ENCODE measurements at places on chromosomes 11 and 22. TPM values are rescaled to one million over a fixed set of nuclear protein-coding genes. Genes with fewer than 3 reads are reported as not detected.

DNA sequence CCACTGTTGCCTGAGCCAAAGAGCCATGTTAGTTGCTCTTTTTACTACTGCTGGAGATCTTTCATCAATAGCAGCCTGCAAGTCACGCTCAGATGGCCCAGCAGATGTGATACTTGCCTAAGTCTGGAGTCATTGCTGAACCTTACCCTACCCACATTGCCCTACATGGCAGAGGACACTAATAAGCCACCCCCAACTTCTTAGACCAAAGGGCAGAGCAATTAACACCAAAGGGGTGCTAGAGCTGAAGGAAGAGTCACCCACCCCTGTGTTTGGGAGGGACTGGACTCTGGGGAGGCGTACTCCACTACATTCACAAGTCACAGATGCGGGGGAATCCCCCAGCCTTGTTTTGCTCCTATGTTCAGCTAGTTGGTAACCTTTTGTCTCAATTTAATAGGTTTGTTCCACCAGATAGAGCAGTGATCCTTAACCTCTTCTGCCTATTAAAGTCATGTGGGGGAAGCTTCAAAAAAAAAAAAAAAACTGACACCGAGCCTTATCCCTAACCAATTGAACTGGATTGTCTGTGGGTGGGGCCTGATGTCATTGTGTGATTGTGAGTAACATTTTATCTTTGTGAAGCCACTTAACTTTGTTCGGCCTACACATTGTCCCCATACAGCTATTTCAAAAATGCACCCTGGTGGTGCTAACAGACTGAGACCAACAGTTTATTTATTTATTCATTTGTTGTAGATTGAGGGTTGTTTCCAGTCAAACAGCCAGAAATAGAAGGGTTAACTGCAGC lies 13.1 kb downstream of the ADM start:
- no peak for DNase-seq

OR52I1 gene
- not detected for total RNA-seq

DNA sequence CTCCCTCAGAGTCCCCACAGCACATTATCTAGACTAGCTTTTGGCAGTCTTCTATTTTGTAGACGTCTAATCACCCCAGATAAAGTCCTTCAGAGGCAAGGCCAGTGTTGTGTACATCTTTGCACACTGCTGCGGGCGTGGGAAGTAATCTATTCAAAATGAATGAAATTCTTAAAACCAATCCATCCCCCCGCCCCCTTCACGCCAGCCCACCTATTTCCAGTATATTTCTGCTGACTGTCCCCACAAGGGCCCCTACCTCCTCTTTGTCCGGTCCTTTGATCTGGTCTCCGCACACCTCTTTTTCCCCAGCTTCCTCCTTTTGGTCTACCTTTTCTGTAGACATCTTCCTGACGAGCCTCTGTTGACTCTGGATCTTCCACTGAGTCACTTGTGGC lies 375 bp downstream of the BSCL2 start:
- DNase-seq: no peak

DNA sequence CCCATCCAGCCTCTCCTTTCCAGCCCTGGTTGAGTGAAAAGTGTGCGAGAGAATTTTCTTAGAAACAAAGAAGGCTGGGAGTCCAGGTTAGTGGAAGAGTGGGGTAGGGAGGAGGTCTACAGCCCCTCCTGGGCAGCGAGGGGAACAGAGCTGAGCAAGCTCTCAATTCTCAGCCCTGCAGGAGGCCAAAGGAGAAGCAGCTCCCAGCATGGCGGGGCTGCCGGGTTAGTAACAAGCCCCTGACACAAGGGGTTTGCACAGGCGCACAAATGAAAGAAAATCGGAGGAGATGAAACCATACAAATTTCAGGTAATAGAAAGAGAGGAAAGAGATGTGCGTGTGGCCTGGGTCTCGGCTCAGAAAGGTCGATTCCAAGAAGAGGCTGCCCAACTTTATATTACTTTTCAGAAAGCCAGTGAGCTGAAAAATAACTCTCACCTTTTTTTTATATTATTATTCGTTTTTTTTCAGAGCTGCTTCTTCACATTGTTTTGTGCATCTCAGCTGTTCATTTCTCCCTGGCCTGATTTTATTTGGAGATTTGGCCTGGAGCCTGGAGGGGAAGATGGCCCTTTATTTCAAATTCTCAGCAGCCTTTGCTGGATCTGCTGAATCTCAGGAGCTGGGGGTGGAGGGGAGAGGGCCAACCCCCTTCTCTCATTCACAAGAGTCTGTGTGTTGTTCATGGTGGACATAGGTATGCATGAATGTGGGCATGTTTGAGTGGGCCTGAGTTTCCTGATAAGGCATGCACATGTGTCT lies 583.2 kb downstream of the BUD13 start:
- no peak for DNase-seq

BAIAP2L2 gene
- total RNA-seq: 0.80 TPM

DNA sequence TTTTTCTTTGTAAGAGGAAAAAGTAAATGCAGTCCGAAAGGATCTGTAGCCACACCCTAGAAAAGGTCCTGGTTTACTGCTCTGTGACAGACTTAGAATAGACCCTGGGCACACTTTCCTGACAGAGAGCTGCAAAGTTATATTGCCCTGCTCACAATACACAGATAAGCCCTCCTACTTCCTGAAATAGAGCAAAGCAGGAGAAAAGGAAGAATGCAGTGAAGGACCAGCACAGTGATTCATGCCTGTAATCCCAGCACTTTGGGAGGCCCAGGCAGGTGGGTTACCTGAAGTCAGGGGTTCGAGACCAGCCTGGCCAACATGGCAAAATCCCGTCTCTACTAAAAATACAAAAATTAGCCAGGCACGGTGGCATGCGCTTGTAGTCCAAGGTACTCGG lies 2.2 kb downstream of the CYB561A3 start:
- DNase-seq: no peak

- DNase-seq: no peak
Observed at GRCh38 chr11:23496340-23496739, 636.1 kb upstream of the CCDC179 start.

GRCh38 chr11:85685125-85685819 lies 723 bp downstream of the CCDC89 start:
- no peak for DNase-seq

PKP3 gene
- 36.7 TPM for total RNA-seq

DNA sequence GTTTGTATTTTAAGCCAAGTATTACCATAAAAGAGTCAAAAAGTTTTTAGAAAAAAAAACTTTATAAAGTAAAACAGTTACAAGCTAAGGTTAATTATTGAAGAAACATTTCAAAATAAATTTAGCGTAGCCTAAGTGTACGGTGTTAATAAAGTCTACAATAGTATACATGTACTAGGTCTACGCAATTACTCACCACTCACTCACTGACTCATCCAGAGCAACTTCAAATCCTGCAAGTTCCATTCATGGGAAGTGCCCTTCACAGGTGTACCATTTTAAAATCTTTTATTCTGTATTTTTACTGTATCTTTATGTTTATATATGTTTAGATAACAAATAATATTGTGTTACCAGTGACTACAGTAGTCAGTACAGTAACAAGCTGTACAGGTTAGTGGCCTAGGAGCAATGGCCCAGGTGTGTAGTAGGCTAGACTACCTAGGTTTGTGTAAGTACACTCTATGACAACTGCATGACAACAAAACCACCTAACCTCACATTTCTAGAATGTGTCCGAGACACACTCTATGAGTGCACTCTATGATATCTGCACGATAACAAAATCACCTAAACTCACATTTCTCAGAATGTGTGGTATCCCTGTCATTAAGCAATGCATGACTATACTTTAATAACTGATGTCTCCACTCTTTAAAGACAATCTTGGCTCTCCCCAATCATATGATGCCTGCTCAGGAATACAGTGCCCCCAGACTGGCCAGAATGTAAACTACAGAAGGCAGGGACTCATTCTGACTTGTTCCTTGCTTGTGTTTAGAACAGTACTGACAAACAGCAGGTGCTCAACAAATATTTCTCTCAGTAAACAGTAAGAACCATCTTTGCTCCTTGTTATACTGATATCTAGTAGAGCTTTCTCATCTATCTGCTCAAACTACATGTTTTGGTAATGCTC lies 21.2 kb downstream of the KMT5B start:
- no peak for DNase-seq

DNA sequence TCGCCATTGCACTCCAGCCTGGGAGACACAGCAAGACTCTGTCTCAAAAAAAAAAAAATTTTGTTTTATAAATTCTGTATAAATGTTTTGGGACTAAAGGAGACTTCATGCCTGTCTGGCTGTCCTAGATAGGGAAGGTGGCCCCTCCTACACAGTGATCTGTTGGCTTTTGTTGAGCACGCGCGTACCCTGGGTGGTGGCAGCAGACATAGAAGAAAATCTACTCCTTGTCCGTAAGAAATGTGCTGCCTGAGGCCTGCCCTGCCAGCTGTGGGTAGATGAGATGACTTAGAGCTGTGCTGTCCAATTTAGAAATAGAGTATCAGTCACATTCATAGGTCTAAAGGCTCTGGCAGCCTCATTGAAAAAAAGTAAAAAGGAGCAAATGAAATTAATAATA lies 37.0 kb downstream of the AP2A2 start:
- DNase-seq: no peak

GRCh38 chr11:17005646-17006045 lies 8.6 kb downstream of the PLEKHA7 start:
- no peak for DNase-seq

P2RY2 gene
- 0.32 TPM for total RNA-seq

DNA sequence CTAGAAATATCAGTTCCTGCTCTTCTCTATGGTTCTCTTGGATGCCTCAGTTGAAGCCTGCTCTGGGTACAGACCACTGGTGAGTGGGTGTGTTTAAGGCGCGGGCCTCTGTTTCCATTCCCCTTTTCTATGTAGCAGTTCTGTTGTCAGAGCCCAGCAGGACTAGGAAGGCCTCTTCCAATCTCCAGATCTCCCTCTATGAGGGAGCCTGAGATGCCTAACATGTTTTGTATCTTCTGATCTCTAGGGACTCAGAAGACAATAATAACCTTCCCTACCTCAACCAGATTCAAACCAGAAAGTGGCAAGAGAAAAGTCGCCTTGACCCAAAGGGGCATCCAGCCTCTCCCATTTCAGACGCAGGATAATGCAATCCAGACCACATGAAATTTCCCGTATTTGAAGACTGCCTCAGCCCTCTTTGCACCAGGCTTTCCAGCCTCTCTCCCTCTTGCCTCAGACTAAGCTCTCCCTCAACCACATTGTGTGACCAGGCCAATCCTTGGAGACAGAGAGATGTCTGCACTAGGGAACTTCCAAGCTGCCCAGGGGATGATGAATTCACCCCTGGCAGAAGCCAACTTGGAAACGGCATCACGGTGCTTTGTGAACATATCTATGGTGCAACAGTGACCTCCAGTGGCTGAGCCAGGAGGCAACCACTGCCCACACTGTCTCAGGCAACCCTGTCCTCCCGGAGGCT lies 150.1 kb upstream of the UBASH3B start:
- DNase-seq: peak; percentile 79

DNA sequence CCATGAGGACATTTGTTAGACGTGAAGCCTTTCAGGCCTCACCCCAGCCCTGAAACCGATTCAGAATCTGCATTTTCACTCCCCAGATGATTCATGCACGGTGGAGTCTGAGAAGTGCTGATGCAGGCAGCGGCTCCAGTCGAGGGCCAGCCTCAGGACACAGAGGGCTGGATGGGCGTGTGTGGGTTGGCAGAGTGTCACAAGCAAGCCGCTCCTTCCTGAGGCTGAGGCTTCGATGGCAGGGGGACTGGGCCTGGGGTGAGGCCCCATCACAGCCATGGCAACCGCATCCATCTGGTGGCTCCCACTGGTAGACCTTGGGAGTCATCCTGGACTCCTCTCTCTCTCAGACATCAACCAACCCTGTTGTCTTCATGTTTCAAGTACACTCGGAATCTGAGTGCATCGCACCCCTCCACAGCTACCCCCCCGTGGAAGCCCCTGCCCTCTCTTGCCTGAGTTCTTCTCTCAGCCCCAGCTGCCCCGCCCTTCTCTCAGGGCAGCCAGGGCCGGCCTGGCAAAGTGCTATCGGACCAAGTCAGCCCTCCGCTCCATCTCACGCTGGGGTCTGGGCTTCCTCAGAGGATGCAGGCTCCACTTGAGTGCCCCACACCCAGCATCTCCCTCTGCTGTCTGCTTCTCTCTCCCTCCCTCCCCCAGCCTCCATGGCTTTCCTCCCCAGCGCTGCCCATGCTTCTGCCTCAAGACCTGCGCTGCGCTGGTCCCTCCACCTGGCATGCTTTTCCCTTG lies 10.6 kb downstream of the KCNC1 start:
- DNase-seq: no peak

UCP3 gene
- total RNA-seq: 5.9 TPM

ESAM gene
- 38.7 TPM for total RNA-seq

DNA sequence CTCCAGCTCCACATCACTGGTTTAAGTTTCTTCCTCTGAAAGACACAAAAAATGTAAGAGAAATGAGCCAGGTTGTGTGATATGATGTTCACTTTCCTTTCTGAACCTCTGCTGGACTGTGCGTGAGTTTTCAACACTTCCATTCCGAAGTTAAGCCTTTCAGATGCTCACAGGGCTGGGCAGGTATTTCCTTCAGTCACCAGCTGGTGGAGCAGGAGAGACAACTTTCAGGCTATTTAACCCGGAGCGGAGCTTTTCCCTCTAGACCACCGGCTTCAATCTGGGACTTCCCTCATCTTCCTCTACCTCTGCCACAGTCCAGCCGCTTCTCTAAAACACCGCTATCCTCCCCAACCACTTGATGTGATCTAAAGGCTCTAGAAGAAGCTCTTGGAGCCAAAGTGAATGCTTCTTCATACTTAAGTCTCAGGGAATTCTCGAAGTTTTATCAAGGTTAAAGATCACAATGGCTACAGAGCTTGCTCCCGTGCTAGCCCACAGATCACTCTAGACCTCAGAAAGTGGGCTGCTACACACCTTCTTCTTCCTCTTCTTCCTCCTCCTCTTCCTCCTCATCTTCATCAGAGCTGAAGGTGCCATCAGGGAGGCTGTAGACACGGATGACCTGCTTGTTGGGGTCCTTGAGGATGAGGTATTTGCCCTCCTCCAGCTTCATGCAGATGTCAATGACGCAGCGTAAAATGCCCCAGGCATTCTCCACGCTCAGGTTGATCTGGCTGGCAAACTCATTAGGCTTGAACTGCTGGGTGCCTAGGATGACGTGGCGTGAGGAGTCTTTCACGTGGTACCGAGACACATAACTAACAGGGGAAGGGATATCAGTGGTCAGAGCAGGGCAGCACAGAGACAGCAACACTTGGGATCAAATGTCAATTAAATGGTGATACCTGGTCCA lies 4.4 kb upstream of the FOXRED2 start:
- no peak for DNase-seq

TXNRD2 gene
- total RNA-seq: 20.6 TPM

DNA sequence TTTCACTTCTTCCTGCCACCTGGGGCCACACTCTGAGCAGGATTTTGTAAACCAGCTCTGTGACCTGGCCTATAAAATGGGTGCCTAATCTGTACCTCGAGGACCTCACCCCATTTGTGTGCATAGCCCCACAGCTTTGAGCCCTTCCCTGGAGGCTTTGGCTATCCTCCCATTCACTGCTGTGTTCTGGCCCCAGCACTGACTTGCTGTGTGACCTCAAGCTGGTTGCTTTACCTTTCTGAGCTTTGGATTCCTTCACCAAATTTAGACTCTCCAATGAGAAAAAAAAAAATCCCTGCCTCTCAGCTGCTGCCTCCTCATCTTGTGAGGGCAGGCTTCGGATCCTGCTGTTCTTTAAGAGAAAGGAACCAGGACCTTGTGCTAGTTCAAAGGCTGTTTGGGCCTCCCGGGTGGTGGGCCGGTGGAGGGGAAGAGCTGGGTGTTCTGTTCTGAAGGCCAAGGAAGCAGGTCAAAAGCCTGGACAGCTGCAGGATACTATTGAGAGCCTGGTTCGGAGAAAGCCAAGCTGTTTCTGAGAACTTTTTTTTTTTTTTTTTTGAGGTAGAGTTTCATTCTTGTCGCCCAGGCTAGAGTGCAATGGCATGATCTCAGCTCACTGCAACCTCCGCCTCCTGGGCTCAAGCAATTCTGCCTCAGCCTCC lies 1.1 kb upstream of the PYGM start:
- peak; percentile 9 for DNase-seq
